ENCODE measurements at places on chromosomes 16 and 17.
A peak's percentile ranks its signal among the peaks of the same experiment; 100 is the strongest.

- no peak for DNase-seq
These were observed 31.2 kb downstream of the GNA13 start for GRCh38 chr17:65025297-65025696.

DNA sequence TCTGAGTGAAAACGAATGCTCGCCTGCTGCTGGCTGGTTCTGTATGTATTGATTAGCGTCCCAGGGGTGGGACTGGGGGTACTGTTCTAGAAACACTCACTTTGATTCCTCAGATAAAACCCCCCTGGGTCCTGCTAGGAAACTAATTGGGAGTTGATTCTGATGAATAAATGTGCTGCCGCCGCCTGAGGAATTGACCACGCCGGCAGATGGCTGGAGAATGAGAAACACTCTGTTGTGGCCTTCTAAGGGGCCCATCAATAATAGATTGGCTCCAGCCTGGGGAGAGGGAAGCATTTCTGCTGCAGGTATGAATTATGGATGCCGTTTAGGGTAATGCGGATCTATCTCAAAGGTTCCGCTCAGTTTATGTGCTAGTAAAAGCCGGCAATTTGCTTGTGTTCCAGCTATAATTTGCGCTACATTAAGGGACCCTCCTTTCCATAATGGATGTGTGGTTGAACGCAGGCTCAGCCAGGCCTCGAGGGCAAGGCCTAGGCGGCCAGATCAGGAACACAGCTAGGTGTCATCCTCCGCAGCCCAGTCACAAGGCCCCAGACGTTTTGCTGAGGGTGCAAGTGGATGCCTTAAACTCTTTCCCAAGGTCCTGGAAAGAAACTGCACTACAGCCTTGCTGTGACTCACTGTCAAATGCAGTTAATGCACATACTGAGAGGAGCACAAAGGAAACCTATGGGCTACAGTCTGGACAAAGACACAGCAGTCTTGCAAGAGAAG is 132.2 kb upstream of the HS3ST2 start:
- DNase-seq = no peak

GRCh38 chr16:22007509-22008214 is at the start of gene MOSMO:
Gene MOSMO, plus strand, starts transcription at chr16:22008111. Its CDS starts 191 bp downstream, at chr16:22008302.
- DNase-seq = peak; percentile 45

DNA sequence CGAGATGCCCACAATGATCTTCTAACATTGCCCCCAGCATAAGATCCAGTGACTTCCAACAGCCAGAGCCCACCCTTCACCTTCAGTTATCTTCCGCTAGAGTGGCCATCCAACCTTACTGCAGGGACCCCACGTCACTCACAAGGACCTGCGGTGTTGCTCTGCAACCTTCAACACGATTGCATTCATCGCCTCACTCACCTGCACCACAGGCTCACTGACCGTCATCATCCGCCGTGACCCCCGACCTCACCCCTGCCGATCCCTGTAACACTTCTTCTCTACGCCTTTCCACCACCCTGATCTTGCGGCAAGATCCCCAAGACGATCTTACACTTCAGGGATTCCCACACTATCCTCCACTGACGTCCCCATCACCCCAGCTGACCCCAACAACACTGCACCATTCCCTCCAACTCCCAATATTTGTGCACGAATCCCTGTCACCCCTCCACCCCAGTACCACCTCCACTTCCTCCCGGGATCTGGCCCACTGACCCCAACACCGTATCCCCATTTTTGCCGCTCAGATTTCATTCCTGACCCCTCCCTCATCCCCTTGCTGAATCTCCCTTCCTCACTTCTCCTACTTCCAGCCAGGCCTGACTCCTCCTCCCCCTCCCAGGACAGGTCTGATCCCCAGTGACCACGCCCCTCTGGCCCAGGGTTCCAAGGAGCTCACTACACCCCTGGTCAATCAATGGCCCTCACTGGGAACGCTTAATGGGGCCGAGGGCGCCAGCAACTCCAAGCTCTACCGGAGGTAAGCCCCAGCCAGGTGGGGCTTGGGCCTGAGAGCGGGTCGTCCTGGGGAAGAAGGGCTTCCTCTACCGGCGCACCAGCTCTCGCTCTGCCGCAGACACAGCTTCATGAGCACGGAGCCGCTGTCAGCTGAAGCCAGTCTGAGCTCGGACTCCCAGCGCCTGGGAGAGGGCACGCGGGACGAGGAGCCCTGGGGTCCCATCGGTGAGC is 7.6 kb downstream of the RUNDC3A start:
- peak; percentile 54 for DNase-seq

- DNase-seq = no peak
These were observed 18.0 kb upstream of the PMFBP1 start for GRCh38 chr16:72189865-72190371.

GRCh38 chr16:20883554-20884239 is 16.5 kb downstream of the DCUN1D3 start:
- no peak for DNase-seq

GRCh38 chr16:55513616-55514015 is 4.7 kb downstream of the LPCAT2 start:
- DNase-seq = no peak

GRCh38 chr17:16516594-16517051 is 24.6 kb upstream of the LRRC75A start:
- no peak for DNase-seq

GRCh38 chr16:24609740-24610415 is 70.5 kb downstream of the RBBP6 start:
- peak; percentile 84 for DNase-seq

GRCh38 chr16:87050142-87050541 is 267.1 kb downstream of the C16orf95 start:
- no peak for DNase-seq

GRCh38 chr17:82729479-82730260 is 5.7 kb upstream of the FN3K start:
- no peak for DNase-seq

GRCh38 chr17:8680466-8681169 is 50.1 kb upstream of the MYH10 start:
- no peak for DNase-seq
